ENCODE measurements at places on chromosomes 5 and 9. TPM values are rescaled to one million over a fixed set of nuclear protein-coding genes. Genes with fewer than 3 reads are reported as not detected.

SIT1 gene
- not detected for total RNA-seq

DNA sequence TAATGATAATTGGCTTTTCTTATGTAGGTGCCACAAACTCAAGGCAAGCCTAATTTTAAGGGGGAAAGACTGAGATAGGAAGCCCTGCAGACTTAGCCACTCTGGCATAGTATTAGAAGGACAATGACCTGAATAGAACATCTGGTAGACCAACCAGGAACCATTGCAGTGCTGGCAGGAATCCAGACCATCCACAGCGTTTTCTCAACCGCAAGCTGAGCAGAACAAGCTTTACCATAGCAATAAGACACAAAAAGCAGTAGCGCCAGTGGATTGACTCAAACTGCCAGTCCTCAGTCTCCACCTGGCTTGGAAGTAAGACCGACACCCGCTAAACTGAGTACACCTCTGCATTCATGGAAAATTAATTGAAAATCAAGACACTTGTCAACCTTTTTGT lies 141.3 kb upstream of the LPAR1 start:
- no peak for ATAC-seq

DNA sequence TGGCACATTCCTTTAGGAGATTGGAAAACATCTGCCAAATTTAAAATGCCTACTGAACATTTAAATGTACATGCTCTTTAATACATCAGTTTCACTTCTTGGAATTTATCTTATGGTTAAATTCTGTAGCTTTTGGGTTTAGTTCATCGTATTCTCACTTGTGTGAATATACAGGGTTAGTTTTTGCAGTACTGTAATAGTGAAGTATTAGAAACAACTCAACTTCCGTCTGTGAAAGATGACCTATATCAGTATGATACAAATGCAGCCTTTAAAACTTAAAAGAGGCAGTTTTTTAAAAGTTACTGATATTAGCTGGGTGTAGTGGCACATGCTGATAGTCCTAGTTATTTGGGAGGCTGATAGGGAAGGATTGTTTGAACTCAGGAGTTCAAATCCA lies 57.2 kb downstream of the CDC42SE2 start:
- ATAC-seq, result no peak

GRCh38 chr9:13145340-13145739 lies 134.2 kb downstream of the MPDZ start:
- ATAC-seq, result no peak

DNA sequence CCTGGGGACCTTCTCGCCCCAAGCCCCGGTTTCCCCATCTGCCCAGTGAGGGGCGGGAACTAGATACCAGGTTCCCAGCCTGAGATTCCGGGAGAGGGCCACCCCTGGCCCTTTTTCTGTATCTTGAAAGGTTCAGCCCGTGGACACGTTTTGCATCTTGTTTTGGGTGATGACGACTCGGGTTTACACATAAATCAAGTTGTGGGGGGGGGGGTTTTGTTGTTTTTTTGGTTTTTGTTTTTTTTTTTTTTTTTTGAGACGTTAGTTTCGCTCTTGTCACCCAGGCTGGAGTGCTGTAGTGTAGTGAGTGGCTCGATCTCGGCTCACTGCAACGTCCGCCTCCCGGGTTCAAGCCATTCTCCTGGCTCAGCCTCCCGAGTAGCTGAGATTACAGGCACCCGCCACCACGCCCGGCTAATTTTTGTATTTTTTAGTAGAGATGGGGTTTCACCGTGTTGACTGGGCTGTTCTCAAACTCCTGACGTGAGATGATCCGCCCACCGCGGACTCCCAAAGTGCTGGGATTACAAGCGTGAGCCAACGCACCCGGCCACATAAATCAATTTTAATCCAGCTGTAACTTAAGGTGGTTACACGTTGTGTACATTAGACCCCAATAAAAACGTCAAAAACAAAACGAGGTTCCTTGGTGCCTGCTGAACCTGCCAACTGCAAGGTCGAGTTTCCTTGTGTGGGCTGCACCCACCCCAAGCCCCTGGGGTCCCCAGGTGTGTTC lies 1.1 kb upstream of the BRD3 start:
- ATAC-seq, result no peak

UBE2D2 gene
- total RNA-seq, result 150 TPM

SLCO4C1 gene
- 0.16 TPM for total RNA-seq

DNA sequence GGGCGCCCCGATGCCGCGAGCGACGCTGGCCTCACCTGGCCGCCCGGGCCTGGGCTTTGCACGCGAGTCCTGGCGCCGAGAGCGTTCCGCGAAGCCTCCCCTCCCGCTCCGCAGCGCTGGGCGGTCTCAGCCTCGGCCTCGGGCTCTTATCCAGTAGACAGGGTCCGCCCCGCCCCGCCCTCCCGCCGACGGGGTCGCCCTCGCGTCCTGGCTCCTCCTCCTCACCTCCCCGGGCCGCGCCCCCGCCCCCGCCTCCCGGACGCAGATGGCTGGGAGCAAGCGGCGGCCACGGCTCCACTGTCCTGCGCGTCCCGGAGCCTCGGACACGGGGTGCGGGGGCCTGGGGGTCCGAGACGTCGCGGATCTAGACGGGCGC lies at the start of gene SLC6A3:
Gene SLC6A3 (minus strand): TSS at position 128 of the 376 bp plus-strand sequence. CDS start 2,243 bp downstream, outside the sequence.
- ATAC-seq, result peak; percentile 71

ADGRV1 gene
- total RNA-seq, result 59.3 TPM

All from motor neuron (in vitro differentiated cells).